ENCODE measurements at places on chromosomes 5 and 9. TPM values are rescaled to one million over a fixed set of nuclear protein-coding genes. Genes with fewer than 3 reads are reported as not detected.

SLC34A3 gene
- not detected for total RNA-seq

ESM1 gene
- not detected for total RNA-seq

TPRN gene
- 32.0 TPM for total RNA-seq

ADCY2 gene
- 31.3 TPM for total RNA-seq

SLC35D2 gene
- 17.9 TPM for total RNA-seq

GRCh38 chr9:68970151-68970550 is 43.8 kb downstream of the PRKACG start:
- H3K36me3 ChIP-seq, result no peaks in the 10 kb centered on the region
- no peak overlapping the region for H3K27ac ChIP-seq
- no peak overlapping the region for H3K4me3 ChIP-seq
- no peaks in the 10 kb centered on the region for H3K4me1 ChIP-seq
- no peak for DNase-seq

- H3K4me3 ChIP-seq, result no peak overlapping the region
- H3K4me1 ChIP-seq, result peaks cover 2% of the 10 kb centered on the region
- no peaks in the 10 kb centered on the region for H3K36me3 ChIP-seq
- DNase-seq, result no peak
Observed at GRCh38 chr9:115207003-115207836, 89.3 kb upstream of the TNC start.

DNA sequence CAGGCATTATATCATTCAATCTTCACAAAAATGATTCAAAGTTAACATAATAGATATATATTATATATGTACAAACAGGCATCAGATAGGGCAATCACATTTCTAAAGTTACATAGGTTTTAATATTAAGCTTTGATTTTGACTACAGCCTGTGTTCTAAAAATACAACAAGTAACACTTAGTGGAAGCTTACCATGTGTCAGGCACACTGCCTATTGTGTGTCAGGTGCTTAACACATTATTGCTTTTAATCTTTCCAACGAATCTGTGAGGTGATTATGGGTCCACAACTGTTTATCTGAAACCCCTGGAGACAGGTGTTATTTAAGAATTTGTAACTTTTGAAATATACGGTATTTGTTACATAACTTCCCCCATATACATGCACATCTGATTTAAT is 25.2 kb downstream of the FBN2 start:
- no peak overlapping the region for H3K27ac ChIP-seq
- H3K36me3 ChIP-seq, result peaks cover 13% of the 10 kb centered on the region
- no peak for DNase-seq
- no peaks in the 10 kb centered on the region for H3K4me1 ChIP-seq
- H3K4me3 ChIP-seq, result no peak overlapping the region
- no peaks in the 10 kb centered on the region for H3K27me3 ChIP-seq

GRCh38 chr9:136705564-136705963 is 6.8 kb upstream of the DIPK1B start:
- no peaks in the 10 kb centered on the region for H3K36me3 ChIP-seq
- no peaks in the 10 kb centered on the region for H3K4me1 ChIP-seq

DNA sequence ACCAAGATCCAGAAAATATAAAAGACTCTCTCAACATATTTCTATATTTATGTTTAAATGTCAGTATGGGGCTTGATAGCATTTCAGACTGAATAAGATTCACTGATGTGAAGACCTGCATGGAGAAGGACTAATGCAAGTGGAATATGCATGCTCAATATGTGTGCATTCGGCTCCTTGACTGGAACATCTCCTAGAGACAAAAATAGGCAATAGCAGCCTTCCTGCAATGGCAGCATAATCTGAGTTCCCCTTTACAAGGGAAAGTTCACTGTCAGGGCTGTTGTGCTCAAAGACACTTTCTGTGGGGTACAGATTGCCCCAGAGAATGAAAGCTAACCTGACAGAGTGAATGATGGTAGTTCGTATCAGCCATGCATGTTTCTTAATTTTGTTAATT is 42.4 kb downstream of the STARD4 start:
- peaks cover 4% of the 10 kb centered on the region for H3K36me3 ChIP-seq
- no peaks in the 10 kb centered on the region for H3K4me1 ChIP-seq
- H3K27ac ChIP-seq, result no peak overlapping the region

GRCh38 chr5:66896171-66896570 is 300.0 kb downstream of the MAST4 start:
- no peak overlapping the region for H3K27ac ChIP-seq
- peaks cover 6% of the 10 kb centered on the region for H3K4me1 ChIP-seq
- DNase-seq, result no peak
- no peak overlapping the region for H3K4me3 ChIP-seq

Data from H9 (cell line).